Psoas muscle (tissue), 8 donors: ENCODE measurements at places on chromosomes 3 and 15. TPM values are rescaled to one million over a fixed set of nuclear protein-coding genes. Genes with fewer than 3 reads are reported as not detected.

DNA sequence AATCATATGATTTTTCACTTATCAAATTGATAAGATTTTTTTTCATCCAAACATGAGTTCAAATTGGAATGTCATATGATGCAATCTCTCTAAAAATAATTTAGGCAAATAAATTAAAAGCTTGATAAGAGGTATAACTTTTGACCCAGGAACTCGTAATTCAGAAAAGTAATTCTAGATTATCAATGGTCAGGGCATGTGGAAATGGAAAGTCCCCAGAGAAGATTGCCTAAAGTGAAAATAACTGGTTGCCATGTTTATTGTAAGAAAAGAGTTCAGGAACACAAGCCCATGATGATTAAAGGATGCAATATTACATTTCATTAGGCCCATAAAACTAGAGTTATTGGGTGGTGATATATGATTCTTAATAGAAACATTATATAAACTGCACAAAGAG lies 1514.8 kb downstream of the SI start:
- H3K36me3 ChIP-seq, result no peaks in the 10 kb centered on the region
- no peak for DNase-seq

GRCh38 chr3:184234224-184234623 lies 4.8 kb downstream of the VWA5B2 start:
- H3K27ac ChIP-seq, result no peak overlapping the region
- H3K36me3 ChIP-seq, result no peaks in the 10 kb centered on the region
- peak; percentile 79 for DNase-seq
- peaks cover 18% of the 10 kb centered on the region for H3K27me3 ChIP-seq
- H3K4me3 ChIP-seq, result no peak overlapping the region

DNA sequence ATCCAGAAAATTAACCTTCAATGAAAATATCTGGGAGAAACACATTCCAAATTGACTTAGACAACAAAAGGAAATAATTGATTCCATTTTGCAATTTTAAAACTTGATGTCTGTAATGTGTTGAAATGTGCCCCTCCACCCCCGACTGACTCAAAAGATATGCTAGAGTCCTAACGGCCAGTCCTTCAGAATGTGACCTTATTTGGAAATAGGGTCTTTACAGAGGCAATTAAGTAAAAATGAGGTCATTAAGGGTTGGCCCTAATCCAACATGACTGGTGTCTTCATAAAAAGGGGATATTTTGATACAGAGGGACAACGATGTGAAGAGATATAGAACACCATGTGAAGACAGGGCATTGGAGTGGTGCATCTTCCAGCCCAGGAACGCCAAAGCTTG lies 153.9 kb downstream of the PDZRN3 start:
- peaks cover 12% of the 10 kb centered on the region for H3K4me1 ChIP-seq
- no peaks in the 10 kb centered on the region for H3K36me3 ChIP-seq
- no peak overlapping the region for H3K27ac ChIP-seq
- H3K27me3 ChIP-seq, result no peaks in the 10 kb centered on the region
- no peak for DNase-seq
- H3K4me3 ChIP-seq, result no peak overlapping the region

The CHL1 gene
- 0.67 TPM for total RNA-seq

GRCh38 chr3:12832350-12833221 lies 8.8 kb downstream of the RPL32 start:
- H3K36me3 ChIP-seq, result peaks cover 100% of the 10 kb centered on the region
- no peak overlapping the region for H3K4me3 ChIP-seq
- no peak for DNase-seq
- no peak overlapping the region for H3K27ac ChIP-seq

DNA sequence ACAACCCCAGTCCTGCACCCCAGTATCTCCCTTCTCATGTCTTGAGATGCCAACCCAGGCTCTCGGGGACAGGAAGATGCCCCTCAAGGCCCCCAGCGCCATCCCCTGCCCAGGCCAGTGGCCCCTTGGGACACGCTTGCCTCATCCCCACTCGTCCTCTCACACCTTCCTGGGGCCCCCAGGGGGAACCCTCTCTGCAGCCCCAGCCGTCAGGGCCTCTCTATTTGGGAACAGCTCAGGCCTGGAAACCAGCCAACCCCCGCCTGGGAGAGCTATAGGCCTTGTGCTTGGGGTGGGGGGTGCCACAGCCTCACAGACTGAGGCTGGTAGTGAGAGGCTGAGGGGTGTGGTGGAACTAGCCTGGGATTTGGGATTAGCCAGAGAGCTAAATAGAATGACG lies 7.8 kb downstream of the LINGO1 start:
- H3K27me3 ChIP-seq, result no peaks in the 10 kb centered on the region
- no peak overlapping the region for H3K4me3 ChIP-seq
- no peak overlapping the region for H3K27ac ChIP-seq
- no peaks in the 10 kb centered on the region for H3K36me3 ChIP-seq
- no peaks in the 10 kb centered on the region for H3K4me1 ChIP-seq

DNA sequence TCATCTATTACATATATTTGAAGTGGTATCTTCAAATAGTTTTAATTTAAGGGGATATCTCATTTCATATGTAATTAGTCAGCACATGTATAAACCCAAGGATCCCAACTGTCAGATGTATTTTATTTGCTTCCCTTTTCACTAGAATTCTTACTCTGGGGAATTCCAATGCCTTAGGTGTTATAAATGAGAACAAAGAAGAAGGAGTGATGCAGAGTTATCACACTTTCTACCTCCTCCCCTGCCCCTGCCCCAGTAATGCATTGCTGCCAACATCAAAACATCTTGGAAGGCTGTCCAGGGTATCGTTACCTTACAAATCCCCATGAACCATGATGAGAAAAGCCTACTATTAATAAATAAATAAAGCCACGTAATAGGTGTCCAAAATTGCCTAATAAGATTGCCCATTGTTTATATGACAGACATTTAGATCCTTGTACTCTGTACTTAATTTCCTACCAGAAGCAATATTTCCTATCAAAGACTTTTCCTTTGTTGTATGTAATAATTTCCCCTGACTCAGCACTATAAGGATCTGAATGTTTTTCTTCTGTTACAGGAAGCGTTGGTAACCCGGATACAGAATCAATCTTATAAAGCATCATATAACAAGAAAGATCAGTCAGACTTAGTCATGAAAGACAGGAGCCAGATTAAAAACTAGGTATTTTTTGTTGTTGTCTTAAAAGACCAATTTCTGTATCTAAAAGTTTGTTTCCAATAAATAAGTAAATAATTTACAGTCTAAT lies 38.8 kb downstream of the CBLB start:
- peaks cover 36% of the 10 kb centered on the region for H3K4me1 ChIP-seq
- no peak for DNase-seq
- no peaks in the 10 kb centered on the region for H3K27me3 ChIP-seq
- no peak overlapping the region for H3K27ac ChIP-seq

DNA sequence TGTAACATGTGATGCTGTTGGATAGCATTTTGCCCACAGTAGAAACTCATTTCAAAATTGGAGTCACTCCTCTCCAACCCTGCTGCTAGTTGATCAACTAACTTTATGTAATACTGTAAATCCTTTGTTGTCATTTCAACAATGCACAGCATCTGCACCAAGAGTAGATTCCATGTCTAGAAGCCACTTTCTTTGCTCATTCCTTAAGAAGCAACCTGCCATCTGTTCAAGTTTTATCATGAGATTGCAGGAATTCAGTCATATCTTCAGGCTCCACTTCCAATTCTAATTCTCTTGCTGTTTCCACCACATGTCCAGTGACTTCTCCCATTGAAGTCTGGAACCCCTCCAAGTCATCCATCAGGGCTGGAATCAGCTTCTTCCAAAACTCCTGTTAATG lies 42.9 kb downstream of the AKAP13 start:
- DNase-seq, result no peak
- no peaks in the 10 kb centered on the region for H3K27me3 ChIP-seq
- H3K4me1 ChIP-seq, result peaks cover 22% of the 10 kb centered on the region
- no peaks in the 10 kb centered on the region for H3K36me3 ChIP-seq

DNA sequence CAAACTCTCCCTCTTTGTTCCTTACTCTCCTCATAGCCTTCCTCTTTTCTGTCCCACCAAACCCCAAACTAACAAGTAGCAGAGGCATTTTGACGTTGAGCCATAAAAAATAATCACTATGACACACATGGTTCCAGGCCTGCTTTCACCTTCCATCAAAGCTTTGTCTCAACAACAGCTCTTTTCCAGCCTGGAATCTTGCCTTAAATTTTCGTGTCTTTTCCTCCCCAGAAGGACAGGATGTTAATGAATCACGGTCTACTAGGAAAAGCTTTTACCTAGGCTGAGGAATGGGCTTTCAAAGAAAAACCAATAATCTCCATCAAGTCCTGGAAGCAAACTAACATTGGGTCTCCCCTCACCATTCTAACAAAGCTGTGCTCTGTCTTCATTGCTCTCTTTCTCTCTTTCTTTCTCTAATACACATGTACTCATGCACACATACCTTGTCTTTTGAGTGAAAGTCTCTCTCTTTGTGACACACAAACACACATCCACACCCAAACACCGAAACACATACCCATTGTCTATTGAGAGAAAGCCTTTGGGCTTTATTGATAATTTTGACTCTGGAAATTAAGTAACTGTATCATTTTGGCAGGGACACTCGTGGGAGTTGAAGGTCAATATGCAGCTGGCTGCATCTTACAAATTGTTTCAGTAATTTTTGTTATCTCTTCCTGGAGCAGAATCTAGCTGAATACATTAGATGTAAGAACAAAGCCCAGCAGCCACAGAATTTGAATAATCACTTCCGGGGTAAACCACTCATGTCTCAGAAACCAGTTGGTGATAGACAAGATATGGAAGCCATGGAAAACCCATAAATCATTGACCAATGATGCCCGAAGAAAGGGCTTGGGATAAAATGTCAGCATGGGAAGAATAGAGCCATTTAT lies 107.4 kb upstream of the SLC4A7 start:
- H3K4me1 ChIP-seq, result peaks cover 12% of the 10 kb centered on the region
- no peak for DNase-seq
- H3K4me3 ChIP-seq, result peak overlapping the region; percentile 0
- no peaks in the 10 kb centered on the region for H3K36me3 ChIP-seq
- no peaks in the 10 kb centered on the region for H3K27me3 ChIP-seq

- no peaks in the 10 kb centered on the region for H3K36me3 ChIP-seq
- H3K27ac ChIP-seq, result no peak overlapping the region
- H3K27me3 ChIP-seq, result no peaks in the 10 kb centered on the region
- DNase-seq, result no peak
- no peaks in the 10 kb centered on the region for H3K4me1 ChIP-seq
These were observed 5.1 kb downstream of the PATL2 start for GRCh38 chr15:44705986-44706385.

DNA sequence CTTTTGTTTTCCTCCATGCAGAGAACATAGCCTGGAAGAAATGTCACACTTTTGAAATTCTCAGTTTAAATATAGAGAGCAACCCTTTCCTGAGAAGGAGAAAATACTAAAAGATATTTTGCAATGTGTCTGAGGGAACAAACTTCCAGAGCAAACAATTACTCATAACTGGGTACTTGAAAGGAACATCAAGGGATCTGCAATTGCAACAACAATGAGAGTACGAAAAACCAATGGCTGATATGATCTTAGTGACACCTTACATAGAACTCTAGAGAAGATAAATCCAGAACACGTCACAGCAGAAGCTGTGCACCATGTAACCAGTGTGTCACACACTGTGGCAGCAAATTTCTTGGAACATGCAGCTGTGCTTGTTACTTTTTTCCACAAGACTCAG lies 14.6 kb upstream of the ARPP21 start:
- H3K36me3 ChIP-seq, result no peaks in the 10 kb centered on the region
- no peak overlapping the region for H3K4me3 ChIP-seq
- no peaks in the 10 kb centered on the region for H3K4me1 ChIP-seq
- no peak for DNase-seq
- no peaks in the 10 kb centered on the region for H3K27me3 ChIP-seq

The CLCN2 gene
- total RNA-seq, result 0.64 TPM

DNA sequence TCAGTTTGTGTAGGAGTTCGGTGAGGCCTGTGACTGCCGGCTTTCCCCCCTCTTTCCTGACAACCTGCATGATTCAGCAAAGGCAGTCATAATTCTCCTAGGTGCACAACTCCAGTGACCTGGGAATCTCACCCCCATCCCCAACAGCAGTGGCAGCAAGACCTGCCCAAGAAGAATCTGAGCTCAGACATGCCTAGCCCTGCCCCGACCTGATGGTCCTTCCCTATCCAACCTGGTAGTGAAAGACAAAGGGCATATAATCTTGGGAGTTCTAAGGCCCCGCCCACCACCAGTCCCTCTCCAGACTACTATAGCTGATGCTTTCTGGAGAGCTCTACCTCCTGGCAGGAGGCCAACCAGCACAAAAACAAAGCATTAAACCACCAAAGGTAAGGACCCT lies 44.2 kb upstream of the ZBED2 start:
- H3K4me1 ChIP-seq, result no peaks in the 10 kb centered on the region
- H3K27me3 ChIP-seq, result no peaks in the 10 kb centered on the region
- no peak overlapping the region for H3K27ac ChIP-seq
- DNase-seq, result no peak
- H3K4me3 ChIP-seq, result no peak overlapping the region
- H3K36me3 ChIP-seq, result no peaks in the 10 kb centered on the region

DNA sequence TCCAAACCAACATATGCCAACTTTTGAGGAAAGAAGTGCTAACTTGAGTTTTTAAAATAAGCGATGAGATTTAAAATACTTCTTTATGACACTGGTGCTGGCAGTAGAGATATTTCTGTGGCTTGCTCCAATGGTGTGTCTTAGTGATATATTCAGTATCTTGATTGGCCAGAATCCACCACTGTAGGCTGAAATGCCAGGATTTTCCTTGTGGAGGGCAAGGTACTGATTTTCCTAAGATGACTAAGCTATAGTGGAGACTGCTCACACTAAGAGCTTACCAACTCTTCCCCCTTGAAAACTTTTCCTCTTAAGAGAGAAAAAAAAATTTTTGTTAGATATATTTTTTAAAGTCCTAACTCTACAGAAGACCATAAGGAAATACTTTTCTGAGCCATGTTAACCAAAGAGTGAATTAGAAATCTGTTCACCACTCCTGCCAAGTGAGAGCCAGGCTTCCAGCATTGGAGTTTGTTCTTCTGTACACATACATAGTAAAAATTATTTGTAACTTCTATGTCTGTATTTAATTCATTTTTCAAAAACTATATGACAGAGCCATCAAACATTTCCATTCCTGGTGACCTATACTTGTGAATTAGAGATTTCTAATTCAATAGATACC lies 109.1 kb downstream of the PPP2R3A start:
- H3K27me3 ChIP-seq, result no peaks in the 10 kb centered on the region
- DNase-seq, result no peak
- H3K4me3 ChIP-seq, result no peak overlapping the region
- peak overlapping the region; percentile 88 for H3K27ac ChIP-seq

- DNase-seq, result no peak
- no peaks in the 10 kb centered on the region for H3K4me1 ChIP-seq
- no peak overlapping the region for H3K27ac ChIP-seq
- H3K27me3 ChIP-seq, result no peaks in the 10 kb centered on the region
- H3K36me3 ChIP-seq, result no peaks in the 10 kb centered on the region
- no peak overlapping the region for H3K4me3 ChIP-seq
These were observed 244.7 kb upstream of the ONECUT1 start for GRCh38 chr15:53034767-53035245.

- DNase-seq, result no peak
- H3K27ac ChIP-seq, result no peak overlapping the region
- H3K36me3 ChIP-seq, result peaks cover 86% of the 10 kb centered on the region
These were observed 65.8 kb downstream of the SMARCC1 start for GRCh38 chr3:47715928-47716327.

- no peaks in the 10 kb centered on the region for H3K27me3 ChIP-seq
- no peak for DNase-seq
- no peak overlapping the region for H3K4me3 ChIP-seq
- H3K36me3 ChIP-seq, result no peaks in the 10 kb centered on the region
- no peaks in the 10 kb centered on the region for H3K4me1 ChIP-seq
These were observed 8.3 kb downstream of the IQSEC1 start for GRCh38 chr3:13064964-13065363.
